Renal pelvis (tissue), 12 donors: ENCODE measurements at places on chromosomes 4 and X.
A peak's percentile ranks its signal among the peaks of the same experiment; 100 is the strongest.

DNA sequence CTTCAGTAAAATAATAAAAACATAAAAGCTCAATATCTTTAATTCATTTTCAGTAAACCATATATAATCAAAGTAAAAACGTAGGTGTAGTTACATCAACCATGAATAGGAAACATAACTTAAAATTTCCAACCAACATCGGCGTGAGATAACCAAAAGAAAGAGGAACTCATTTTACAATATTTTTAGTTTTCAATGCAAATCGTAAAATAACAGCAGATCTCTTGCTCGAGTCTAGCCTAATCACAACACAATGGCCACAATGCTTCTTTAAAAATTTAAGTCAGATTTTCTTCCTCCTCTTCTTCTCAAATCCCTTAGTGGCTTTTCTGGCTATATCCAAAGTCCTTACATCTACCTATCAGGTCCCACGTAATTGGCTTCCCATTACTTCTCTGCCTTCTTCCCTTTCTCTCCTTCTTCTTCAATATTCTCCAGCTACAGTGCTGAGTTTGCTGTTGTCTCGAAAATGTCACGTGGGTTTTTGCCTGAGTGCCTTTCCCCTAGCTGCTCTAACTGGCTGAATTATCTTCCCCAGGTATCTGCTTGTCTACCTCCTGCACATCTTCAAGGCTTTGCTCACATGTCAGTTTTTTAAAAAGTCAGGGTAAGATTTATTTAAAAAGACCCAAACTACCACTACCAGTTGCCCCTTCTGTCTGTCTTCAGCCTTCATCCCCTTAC, 90.9 kb upstream of the BANK1 start:
- no peak for DNase-seq

DNA sequence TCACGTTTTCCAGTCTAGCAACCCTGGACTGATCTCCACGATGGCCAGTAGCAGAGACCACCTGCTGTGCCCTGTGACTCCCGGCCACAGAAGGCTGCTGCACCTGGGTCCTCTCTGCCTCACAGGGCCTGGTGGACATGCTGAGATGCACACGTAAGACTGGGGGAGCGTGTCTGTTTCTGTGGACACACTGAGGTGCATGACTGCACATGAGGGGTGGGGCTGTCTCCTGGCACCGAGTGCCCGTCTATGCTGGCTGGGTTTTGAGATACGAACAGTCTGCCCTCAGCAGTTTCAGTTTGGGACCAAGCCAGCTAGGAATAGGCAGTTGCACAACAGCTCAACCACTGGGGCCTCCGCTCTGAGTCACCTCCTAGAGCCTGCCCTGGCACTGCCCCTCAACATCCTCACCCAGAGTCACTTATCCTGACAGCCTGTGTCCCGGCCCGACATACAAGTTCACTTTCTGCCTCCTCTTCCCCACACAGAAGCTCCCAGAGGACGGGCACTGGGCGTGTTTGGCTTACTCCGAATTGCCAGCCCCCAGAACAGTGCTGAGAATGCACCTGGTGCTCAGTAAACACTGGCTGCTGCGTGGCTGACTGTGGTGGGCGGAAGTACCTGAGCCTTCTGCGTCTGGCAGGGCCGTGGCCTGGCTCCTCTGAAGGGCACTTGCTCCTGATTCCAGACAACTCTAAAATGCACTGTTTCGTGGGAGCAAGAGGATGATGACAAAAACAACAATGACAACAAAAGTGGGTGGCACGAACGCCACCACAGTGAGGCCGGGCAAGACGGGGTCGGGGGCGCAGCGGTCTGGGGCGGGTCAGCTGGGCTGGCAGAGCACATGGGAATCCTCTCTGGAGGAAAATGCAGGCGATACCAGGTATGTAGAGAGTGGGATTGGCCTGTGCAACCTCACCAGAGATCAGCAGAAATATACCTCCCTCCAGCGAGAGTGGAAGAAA, 30.9 kb downstream of the RNF212 start:
- DNase-seq = peak; percentile 37

DNA sequence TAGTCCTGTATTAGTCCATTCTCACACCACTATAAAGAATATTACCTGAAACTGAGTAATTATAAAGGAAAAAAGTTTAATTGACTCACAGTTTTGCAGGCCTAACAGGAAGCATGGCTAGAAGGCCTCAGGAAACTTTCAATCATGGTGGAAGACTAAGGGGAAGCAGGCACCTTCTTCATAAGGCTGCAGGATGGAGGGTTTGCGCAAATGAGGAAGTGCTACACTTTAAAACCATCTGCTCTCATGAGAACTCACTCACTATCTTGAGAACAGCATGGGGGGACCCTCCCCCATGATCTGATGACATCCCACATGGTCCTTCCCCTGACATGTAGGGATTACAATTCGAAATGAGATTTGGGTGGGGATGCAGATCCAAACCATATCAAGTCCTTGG, 12.1 kb upstream of the MAGEA11 start:
- DNase-seq = no peak

DNA sequence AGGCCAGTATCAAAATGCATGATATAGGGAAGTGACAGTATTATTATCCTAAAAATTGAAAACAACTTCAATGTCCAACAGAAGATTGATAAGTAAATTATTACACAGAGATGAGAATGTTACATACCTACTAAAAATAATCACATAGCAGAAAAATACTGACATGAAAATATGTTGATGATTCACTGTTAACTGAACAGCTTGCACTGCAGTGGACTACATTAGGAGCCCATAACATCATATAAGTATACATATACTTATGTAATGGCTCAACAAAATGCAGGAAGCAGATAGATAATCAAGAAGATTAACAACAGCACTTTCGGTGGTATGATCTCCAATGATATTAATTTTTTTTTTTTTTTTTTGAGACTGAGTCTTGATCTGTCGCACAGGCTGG, 7.1 kb downstream of the CLOCK start:
- DNase-seq = no peak
